ENCODE measurements at places on chromosomes 16 and 17.

DNA sequence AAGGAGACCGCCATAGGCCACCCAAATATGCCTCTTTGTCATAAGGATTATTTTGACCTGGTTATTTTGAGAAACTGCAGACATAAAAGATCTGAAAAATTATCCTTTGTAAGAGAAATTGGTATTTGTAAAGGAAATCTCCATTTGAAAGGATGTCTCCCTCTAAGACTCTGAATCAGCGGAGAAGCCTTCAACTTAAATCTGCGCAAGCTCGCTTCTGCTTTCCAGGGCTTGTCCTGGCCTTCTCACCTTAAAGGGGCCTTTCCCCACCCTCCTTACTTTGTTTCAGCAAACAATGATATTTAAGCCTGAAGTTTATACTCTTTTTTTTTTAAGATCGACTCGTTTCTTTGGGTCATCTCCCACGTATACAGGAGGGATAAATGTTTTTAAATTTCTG is 34.5 kb downstream of the HSBP1 start:
- DNase-seq: no peak

GRCh38 chr17:41680426-41681040 is 8.2 kb upstream of the EIF1 start:
- peak; percentile 72 for DNase-seq

- DNase-seq: no peak
Measured at GRCh38 chr17:79832218-79833109, 6.8 kb downstream of the CBX4 start.

- DNase-seq: no peak
Measured at GRCh38 chr17:38898291-38898679, 27.1 kb upstream of the LASP1NB start.

DNA sequence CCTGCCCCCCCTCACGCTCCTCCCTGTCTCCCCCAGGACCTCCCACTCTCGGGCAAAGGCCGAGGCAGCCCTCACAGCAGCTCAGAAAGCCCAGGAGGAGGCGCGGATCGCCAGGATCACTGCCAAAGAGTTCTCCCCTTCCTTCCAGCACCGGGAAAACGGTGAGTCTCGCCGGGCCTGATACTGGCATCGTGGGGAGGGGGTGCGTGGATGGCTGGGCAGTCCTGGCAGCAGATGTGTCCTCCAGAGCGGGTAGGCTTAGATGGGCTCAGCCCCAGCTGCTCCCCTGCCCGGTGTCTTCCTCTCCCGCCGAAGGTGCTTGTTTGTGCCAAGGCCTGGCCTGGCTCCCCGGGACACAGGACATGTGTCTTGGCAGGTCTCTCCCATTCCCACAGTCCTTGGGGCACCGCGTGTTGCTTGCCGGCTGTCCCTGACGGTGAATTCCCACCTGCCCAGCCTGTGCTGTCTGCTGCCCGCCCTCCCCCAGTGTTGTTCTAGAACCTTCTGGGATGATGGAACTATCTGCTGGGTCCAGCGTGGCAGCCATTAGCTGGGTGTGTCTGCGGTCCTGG is 81.6 kb downstream of the KLHDC4 start:
- DNase-seq: no peak

DNA sequence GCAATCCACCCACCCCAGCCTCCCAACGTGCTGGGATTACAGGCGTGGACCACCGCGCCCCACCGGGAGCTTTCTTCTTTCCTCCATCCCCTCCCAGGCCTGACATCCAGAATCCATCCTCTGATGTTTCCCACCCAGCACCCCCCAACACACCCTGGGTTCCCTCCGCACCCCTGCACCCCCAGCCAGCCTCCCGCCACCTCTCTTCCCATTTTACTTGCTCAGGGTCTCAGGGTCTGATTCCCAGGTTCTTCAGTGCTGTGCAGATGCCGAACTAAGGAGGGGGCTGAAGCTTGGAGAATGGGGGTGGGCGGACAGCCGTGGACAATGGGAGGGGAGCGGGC is 225 bp downstream of the ASGR1 start:
- DNase-seq: no peak

GRCh38 chr17:33657181-33657580 is 364.1 kb upstream of the ASIC2 start:
- DNase-seq: no peak

GRCh38 chr16:76428858-76429257 is 151.7 kb downstream of the CNTNAP4 start:
- no peak for DNase-seq

- no peak for DNase-seq
Measured at GRCh38 chr17:9272501-9273200, 251.3 kb downstream of the NTN1 start.

Measured in dorsolateral prefrontal cortex (tissue), 122 donors.